ENCODE measurements at places on chromosomes 12 and 14. TPM values are rescaled to one million over a fixed set of nuclear protein-coding genes. Genes with fewer than 3 reads are reported as not detected.

Gene BATF
- total RNA-seq: 6.7 TPM

Gene PRR4
- total RNA-seq: 1.7 TPM

- no peak for DNase-seq
- peaks cover 7% of the 10 kb centered on the region for H3K4me1 ChIP-seq
- no peaks in the 10 kb centered on the region for H3K36me3 ChIP-seq
- no peaks in the 10 kb centered on the region for H3K27me3 ChIP-seq
Measured at GRCh38 chr12:56374726-56375597, 12.3 kb upstream of the APOF start.

DNA sequence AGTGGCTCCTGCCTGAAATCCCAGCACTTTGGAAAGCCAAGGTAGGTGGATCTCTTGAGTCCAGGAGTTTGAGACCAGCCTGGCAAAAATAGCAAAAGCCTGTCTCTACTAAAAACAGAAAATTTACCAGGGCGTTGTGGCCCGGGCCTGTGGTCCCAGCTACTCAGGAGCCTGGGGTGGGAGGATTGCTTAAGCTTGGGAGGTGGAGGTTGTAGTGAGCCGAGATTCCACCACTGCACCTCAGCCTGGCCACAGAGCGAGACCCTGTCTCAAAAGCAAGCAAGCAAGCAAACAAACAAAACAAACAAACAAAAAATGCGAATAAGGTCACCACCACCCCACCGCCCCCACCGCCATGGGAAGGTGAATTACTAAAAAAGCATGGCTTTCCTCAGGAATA is 238.7 kb downstream of the ATXN7L3B start:
- DNase-seq: no peak
- H3K4me1 ChIP-seq: no peaks in the 10 kb centered on the region
- H3K4me3 ChIP-seq: no peak overlapping the region
- no peaks in the 10 kb centered on the region for H3K27me3 ChIP-seq
- no peak overlapping the region for H3K27ac ChIP-seq

Gene TBX5
- total RNA-seq: 15.7 TPM

Gene ERP27
- 16.2 TPM for total RNA-seq

Gene ARHGEF25
- 11.5 TPM for total RNA-seq

- H3K4me1 ChIP-seq: peaks cover 32% of the 10 kb centered on the region
- H3K36me3 ChIP-seq: peaks cover 40% of the 10 kb centered on the region
- no peak overlapping the region for H3K4me3 ChIP-seq
- no peaks in the 10 kb centered on the region for H3K27me3 ChIP-seq
- no peak overlapping the region for H3K27ac ChIP-seq
Measured at GRCh38 chr12:113328368-113328889, 6.5 kb downstream of the SLC8B1 start.

- no peak overlapping the region for H3K4me3 ChIP-seq
- no peak overlapping the region for H3K27ac ChIP-seq
- H3K27me3 ChIP-seq: no peaks in the 10 kb centered on the region
- H3K4me1 ChIP-seq: peaks cover 18% of the 10 kb centered on the region
- no peaks in the 10 kb centered on the region for H3K36me3 ChIP-seq
Measured at GRCh38 chr12:69495071-69495470, 24.9 kb downstream of the FRS2 start.

DNA sequence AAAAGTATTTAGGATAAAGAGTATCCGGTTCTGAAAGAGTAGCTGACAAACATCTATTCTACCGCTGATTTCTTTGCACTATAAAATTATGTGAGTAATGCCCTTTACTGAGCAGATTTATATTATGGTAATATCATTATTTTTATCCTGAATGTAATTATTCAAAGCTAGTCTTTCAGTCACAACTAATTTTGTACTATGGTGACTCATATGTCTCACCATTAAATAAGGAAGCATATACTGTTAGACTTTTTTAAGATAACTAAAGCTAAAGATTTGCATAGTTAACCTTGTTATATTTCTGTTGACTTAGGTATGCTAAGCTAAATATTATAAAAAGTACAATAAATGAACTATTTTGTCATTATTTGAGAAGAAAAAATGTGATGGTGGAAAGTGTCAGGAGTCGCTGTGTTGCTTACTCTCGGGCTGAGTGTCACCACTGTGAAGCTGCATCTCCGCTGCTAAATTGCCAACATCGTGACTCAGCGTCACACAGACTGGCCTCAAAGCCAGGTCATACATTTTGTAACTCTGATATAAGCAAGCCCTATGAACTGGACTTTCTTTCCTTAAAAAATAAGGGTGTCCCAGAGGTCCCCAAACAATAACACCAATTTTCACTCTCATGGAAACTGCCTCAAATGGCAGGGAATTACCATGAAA is 69.1 kb upstream of the SSTR1 start:
- DNase-seq: no peak
- H3K4me3 ChIP-seq: no peak overlapping the region
- H3K27me3 ChIP-seq: no peaks in the 10 kb centered on the region
- H3K27ac ChIP-seq: no peak overlapping the region

GRCh38 chr12:55823419-55823818 is 5.6 kb downstream of the ORMDL2 start:
- no peaks in the 10 kb centered on the region for H3K27me3 ChIP-seq
- no peak for DNase-seq
- peaks cover 57% of the 10 kb centered on the region for H3K36me3 ChIP-seq
- H3K4me1 ChIP-seq: peaks cover 52% of the 10 kb centered on the region

- no peak for DNase-seq
- H3K4me1 ChIP-seq: peaks cover 49% of the 10 kb centered on the region
- H3K36me3 ChIP-seq: no peaks in the 10 kb centered on the region
- H3K27ac ChIP-seq: no peak overlapping the region
- H3K27me3 ChIP-seq: no peaks in the 10 kb centered on the region
- H3K4me3 ChIP-seq: no peak overlapping the region
Measured at GRCh38 chr12:124720004-124720680, 143.5 kb downstream of the SCARB1 start.

DNA sequence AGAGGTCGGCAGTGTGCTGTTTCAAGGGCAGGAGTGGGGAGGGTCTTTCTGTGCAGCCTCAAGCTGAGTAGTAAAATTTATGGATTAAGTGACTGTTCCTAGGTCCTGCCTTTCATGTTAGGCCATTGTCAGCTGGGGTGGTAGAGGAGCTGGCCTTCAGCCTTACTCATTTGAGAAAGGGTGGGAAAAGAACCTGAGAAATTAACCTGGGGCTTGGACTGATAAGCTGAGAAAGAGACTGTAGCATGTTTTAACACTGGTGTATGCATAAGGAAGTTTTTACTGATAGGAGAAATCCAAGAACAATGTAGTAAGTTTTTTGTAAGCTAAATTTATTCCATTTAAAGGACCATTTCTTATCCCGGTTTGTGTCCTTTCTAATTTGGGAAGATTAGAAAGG is 20.7 kb downstream of the IFT43 start:
- no peak overlapping the region for H3K4me3 ChIP-seq
- H3K27me3 ChIP-seq: no peaks in the 10 kb centered on the region
- peaks cover 42% of the 10 kb centered on the region for H3K36me3 ChIP-seq
- no peak for DNase-seq
- no peaks in the 10 kb centered on the region for H3K4me1 ChIP-seq

- no peaks in the 10 kb centered on the region for H3K36me3 ChIP-seq
- H3K27ac ChIP-seq: peak overlapping the region; percentile 91
- DNase-seq: peak; percentile 82
- peaks cover 43% of the 10 kb centered on the region for H3K4me1 ChIP-seq
- H3K27me3 ChIP-seq: no peaks in the 10 kb centered on the region
- H3K4me3 ChIP-seq: peak overlapping the region; percentile 87
Measured at GRCh38 chr12:752695-753610, 574 bp downstream of the WNK1 start.

- H3K27me3 ChIP-seq: no peaks in the 10 kb centered on the region
- H3K4me1 ChIP-seq: peaks cover 6% of the 10 kb centered on the region
- no peak for DNase-seq
- no peak overlapping the region for H3K4me3 ChIP-seq
- no peak overlapping the region for H3K27ac ChIP-seq
Measured at GRCh38 chr12:46259713-46260112, 9.1 kb downstream of the SLC38A1 start.

DNA sequence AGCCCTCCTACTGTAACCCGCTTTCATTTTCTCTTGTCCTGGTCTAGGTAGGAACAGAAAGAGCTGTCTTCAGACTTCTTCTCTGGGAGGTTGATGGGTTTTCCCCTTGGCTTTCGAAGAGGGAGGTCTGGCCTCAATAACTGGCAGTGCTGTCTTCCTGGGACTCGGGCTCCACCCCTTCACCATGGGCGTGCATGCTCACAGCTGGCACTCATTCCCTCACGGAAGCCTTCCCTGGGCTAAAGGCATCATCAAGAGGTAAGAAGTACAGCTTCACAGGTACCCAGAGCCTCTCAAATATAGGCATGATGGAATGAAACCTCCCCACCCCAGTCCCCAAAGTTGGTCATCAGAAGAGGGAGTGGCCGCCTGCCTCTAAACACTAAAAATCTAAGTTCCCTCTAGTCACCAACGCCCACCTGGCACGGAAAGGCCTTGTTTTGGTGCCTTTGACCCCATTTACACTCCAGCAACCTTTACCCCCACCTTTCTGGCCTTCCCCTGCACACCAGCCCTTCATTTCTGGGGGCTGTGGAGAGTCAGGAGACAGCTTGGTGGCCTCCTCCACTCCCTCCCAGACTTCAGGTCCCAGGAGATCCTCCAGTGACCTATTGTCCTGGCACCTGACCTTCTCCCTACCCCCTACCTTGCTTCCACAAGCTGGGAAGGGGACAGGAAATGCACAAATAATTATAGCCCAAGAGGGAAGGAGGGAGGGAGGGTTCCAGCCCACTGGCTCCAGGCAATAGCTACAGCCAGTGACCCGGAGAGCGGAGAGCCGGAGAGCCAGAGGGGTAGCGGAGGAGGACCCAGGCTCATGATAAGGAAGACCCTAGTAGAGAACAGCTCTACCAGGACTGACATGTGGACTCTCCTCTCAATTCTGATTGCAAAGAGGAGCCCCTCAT is 2.8 kb downstream of the RAPGEF3 start:
- peaks cover 7% of the 10 kb centered on the region for H3K36me3 ChIP-seq
- peak; percentile 62 for DNase-seq
- H3K27ac ChIP-seq: peak overlapping the region; percentile 84
- no peaks in the 10 kb centered on the region for H3K27me3 ChIP-seq

DNA sequence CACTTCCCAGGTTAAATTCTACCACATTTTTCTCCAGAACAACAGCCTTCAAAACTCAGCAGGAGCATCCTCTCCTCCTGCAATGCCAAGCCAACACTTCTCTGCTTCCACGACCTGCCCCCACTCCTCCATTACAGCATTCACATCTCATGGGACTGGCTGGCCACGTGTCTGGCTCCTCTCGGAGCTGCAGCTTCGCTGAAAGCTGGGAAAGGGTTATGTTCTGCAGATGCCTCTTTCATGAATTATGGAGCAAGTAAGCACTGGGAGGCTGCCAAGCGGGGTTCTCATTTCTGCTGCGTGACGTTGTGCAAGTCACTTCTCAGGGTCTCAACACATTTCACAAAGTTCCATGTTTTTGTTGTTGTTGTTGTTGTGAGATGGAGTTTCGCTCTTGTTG is 142.2 kb upstream of the RFLNA start:
- H3K4me1 ChIP-seq: no peaks in the 10 kb centered on the region
- no peak overlapping the region for H3K27ac ChIP-seq
- no peaks in the 10 kb centered on the region for H3K27me3 ChIP-seq
- H3K36me3 ChIP-seq: no peaks in the 10 kb centered on the region
- no peak overlapping the region for H3K4me3 ChIP-seq

- H3K27me3 ChIP-seq: no peaks in the 10 kb centered on the region
- H3K4me3 ChIP-seq: no peak overlapping the region
- H3K36me3 ChIP-seq: no peaks in the 10 kb centered on the region
Measured at GRCh38 chr14:66610154-66610563, 102.2 kb downstream of the GPHN start.

DNA sequence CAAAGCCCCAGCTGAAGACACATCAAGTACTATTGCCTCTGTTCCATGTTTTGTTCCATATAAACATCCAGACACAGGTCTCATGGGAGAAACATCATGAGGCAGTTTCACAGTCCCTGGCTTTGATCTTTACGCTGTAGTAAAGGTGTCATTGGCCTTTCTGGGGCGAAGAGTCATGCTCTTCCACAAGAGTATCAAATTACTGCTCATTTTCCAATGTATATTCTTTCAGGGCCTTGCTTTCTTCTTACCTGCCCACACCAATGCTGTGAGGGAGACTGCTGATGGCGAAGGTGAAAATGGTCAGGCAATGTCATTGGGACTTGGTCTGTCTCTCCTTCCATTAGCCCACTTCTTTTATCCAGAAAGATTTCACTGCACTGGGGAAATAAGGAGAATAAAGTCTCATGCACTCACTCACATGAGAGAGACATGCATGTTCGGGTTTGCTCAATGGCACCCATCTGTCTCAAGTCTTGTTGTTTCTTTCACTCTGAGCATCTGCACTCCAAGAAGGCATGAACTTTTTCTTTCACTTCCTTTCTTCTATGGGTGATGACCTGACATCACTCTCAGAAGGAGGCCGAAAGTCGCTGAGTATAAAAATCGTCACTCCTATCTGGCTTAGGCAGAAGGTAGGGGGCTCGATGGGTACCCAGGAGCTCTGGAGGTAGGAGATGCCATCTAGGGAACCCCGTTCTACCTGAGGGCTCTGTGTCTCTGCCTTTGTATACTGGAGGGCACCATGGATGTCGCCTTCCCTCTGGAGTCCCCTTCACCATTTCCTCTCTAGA is 1.3 kb upstream of the JDP2 start:
- H3K27ac ChIP-seq: peak overlapping the region; percentile 92
- no peaks in the 10 kb centered on the region for H3K36me3 ChIP-seq
- no peaks in the 10 kb centered on the region for H3K27me3 ChIP-seq
- no peak for DNase-seq

Gene HOXC5
- total RNA-seq: not detected

DNA sequence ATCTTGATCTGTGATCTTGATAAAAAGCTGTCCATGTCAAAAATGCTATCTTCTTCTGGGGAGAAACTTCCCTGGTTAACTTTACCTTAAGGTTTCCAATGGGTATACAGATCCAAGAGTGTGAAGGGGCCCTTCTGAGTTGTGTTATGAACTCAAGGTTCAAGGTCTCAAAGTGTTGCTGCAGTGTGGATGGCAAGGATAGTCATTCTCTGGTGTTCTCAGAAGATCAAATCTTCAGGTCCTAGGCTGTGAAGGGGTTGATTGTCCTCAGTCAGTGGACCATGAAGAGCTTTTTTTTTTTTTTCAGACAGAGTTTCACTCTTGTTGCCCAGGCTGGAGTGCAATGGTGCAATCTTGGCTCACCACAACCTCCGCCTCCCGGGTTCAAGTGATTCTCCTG is 114.4 kb downstream of the SPTSSA start:
- no peak overlapping the region for H3K4me3 ChIP-seq
- H3K27ac ChIP-seq: no peak overlapping the region
- H3K4me1 ChIP-seq: no peaks in the 10 kb centered on the region
- no peak for DNase-seq
- H3K36me3 ChIP-seq: no peaks in the 10 kb centered on the region
- H3K27me3 ChIP-seq: no peaks in the 10 kb centered on the region

Gene RASSF9
- 11.0 TPM for total RNA-seq

DNA sequence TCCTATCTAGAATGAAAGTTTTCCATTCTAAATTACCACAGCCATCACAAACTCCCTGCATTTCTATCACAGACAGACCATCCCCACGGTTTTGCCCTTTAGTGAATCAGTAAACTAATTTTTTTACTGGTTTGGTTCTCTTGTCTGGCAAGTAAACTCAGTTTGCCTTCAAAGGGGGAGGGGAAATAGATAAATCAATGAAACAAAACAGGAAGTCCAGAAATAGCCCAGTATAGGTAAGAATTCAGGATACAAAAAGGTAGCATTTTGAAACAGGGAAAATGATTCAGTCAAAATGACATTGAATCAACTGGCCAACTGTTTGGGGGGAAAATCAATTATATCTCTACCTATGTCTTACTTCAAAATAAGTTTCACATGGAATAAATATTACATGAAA is 15.8 kb upstream of the BAZ1A start:
- no peaks in the 10 kb centered on the region for H3K4me1 ChIP-seq
- no peak overlapping the region for H3K4me3 ChIP-seq
- H3K27me3 ChIP-seq: no peaks in the 10 kb centered on the region
- H3K36me3 ChIP-seq: no peaks in the 10 kb centered on the region
- H3K27ac ChIP-seq: no peak overlapping the region
- DNase-seq: no peak

All from lower lobe of right lung (tissue), 2 donors.